Astrocyte (in vitro differentiated cells and primary cell): ENCODE measurements at places on chromosomes 13 and 19.

DNA sequence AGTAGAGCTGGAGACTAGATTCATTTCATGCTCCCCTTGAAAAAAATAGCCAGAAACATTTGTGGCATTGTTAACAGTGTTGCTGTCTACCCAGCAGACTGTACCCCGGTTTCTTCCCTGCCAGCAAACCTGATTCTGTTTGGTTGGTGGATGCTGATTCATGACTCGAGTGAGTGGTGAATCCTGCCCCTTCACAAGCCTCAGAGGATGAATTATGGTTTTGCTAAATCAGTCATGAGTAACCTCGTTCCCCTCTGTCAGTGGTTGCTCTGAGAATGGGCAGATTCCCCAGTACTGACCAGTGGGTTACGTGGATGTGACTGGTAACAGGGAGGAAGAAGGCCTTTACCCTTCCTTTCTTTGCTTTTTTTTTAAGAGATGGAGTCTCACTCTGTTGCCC, 10.1 kb downstream of the NLRP12 start:
- peak; percentile 43 for DNase-seq

DNA sequence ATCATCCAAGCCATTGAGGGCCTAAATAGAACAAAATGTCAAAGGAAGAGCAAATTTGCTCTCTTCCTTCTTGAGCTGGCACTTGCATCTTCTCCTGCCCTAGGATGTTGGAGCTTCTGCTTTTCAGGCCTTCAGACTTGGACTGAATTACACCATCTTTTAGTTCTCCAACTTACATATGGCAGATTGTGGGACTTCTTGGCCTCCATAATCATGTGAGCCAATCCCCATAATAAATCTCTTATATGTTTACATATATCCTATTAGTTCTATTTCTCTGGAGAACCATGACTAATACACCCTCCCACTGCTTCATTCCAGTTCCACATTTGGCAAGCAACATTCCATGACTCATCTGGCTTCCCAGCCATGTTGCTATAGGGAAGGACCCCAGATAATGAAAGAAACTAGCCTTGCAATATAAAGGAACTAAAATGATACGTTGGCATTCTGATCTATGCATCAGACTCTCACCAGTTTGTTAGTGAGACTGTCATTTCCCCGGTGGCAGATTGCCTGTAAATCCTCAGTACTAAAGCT, 11.0 kb upstream of the ACOD1 start:
- DNase-seq: peak; percentile 95

DNA sequence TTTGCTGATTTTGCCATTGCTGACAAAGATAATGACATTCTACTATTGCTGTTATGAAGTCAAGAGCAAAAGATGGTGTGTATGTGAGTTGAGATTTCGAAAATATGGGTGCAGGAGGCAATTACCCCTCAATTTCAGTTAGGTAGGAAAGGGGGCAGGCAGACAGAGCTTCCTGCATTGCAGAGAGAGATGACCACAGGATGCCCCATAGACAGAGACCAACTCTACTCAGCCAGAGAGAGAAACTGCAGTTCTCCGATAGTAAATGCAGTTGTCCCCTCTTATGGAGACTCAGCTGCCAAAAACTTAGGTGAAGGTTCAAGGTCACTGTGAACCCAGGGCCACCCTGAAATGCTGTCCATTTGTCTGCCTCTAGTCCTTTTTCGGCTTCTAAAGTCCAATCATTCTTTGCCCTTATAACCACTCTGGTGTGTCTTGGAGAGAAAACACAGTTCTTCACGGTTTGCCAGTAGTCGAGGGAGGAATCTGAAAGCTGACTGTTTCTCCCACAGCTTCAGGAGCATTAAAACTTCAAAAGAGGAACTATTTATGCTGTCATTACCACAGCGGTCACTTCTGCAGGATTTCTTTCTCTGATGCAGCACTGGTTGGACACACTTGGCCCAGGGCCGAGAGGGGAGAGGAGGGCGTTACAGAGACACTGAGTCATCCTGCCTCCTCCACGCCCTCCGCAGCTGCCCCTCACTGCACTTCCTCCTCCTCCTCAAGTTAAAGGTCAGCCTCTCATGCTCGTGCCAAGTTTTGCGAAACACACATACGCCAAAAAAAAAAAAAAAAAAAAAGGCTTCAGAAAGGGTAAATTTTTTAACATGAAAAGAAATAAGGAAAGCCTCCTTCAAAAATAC, 264.3 kb downstream of the FOXO1 start:
- DNase-seq: peak; percentile 96

DNA sequence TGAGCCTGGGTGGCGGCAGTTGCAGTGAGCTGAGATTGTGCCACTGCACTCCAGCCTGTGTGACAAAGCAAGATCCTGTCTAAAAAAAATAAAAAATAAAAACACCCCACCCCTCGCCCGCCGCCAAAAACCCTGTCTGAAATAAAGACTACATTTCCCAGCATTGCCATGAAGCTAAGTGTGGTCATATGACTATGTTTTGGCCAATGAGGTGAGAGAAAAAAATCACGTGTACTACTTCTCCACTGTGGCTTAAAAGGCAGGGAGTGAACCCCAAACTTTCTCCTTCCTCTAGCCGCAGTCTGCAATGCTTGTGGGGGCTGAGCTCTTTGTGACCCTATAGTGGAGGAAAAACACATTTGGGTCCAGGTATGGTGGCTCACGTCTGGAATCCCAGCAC, 54.9 kb downstream of the COLGALT1 start:
- DNase-seq: no peak

- no peak for DNase-seq
These were observed 95.9 kb upstream of the ZNF536 start for GRCh38 chr19:30276011-30276882.

- DNase-seq: no peak
These were observed 2712.2 kb upstream of the PCDH20 start for GRCh38 chr13:64127856-64128255.

GRCh38 chr13:89375839-89376238, 1704.7 kb downstream of the SLITRK5 start:
- peak; percentile 73 for DNase-seq

DNA sequence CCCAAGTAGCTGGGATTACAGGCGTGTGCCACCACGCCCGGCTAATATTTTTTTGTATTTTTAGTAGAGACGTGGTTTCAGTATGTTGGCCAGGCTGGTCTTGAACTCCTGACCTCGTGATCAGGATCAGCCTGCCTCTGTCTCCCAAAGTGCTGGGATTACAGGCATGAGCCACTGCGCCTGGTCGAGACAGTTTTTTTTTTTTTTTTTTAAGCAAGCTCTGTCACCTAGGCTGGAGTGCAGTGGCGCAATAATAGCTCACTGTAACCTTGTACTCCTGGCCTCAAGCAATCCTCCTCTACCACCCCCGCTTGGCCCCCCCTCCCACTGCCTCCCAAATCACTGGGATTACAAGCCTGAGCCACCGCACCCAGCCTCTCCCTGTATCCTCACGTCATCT, 6.4 kb upstream of the MAP2K7 start:
- DNase-seq: no peak

DNA sequence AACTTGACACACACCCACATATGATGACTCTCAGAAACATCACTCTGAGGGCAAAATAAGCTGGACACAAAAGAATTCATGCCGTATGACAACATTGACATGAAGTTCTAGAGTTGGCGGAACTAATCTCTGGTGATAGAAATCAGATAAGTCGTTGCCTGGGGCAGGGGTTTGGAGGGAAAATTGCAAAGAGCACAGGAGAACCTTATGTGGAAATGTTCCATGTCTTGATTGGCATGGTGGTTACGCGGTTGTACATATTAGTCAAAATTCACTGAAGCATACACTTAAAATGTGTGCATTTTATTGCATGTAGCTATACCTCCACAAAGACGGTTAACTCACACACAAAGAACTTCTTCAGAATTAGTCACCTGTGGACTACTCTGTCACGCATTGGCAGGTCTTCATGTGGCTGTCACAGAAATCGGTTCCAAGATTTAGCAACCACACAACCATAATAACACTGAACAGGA, 137.8 kb upstream of the GJB6 start:
- DNase-seq: no peak

GRCh38 chr19:6273701-6274601, 5.8 kb downstream of the MLLT1 start:
- peak; percentile 88 for DNase-seq

- peak; percentile 47 for DNase-seq
These were observed 98.3 kb downstream of the ELF1 start for GRCh38 chr13:40920826-40921225.

- DNase-seq: no peak
These were observed 22.9 kb downstream of the COMP start for GRCh38 chr19:18768046-18768771.

GRCh38 chr19:52691215-52691610, 43.6 kb downstream of the ZNF611 start:
- no peak for DNase-seq

- peak; percentile 14 for DNase-seq
These were observed 420.3 kb upstream of the PCDH9 start for GRCh38 chr13:67650471-67650870.
